ENCODE measurements at places on chromosomes 2 and 18.

DNA sequence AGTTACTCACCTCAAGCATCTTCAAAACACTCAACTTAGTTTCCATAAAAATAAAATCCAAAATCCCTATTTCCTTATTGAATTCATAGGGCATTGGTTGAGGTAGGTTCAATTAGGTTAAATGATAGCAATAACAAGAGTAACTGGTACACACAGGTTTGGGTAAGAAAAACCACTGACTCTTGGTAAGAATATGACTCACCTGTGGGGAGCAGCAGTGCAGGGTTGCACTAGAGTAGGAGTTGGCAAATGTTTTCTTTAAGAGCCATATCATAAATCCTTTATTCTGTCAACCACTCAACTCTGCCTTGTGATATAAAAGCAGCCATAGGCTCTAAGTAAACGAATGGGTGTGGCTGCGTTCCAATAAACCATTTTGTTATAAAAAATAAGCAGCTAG, 71.4 kb upstream of the CDH20 start:
- DNase-seq: no peak

- DNase-seq: peak; percentile 89
Measured at GRCh38 chr2:136327162-136327852, 209.4 kb upstream of the CXCR4 start.

- peak; percentile 41 for DNase-seq
Measured at GRCh38 chr18:77147418-77147852, 14.9 kb upstream of the MBP start.

DNA sequence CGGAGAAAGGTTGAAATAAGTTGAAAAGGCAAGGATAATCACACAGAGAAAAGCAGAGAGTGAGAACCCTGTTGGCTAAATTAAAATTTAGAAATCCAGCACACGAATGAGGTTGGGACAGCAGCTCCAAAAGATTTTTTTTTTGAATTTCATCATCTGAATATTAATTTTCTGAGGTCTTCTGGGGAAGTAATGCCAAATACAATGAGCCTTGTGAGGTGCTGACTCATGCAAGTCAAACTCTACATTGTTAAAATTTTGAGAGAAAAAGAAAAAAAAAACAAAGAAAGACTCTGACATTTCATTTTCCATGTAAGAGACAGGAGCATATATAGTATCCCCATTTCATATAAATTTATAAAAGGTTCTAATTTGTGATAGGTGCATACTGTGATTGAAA, 614.2 kb upstream of the CDH2 start:
- no peak for DNase-seq

GRCh38 chr2:168178520-168179324, 68.7 kb downstream of the STK39 start:
- DNase-seq: no peak

DNA sequence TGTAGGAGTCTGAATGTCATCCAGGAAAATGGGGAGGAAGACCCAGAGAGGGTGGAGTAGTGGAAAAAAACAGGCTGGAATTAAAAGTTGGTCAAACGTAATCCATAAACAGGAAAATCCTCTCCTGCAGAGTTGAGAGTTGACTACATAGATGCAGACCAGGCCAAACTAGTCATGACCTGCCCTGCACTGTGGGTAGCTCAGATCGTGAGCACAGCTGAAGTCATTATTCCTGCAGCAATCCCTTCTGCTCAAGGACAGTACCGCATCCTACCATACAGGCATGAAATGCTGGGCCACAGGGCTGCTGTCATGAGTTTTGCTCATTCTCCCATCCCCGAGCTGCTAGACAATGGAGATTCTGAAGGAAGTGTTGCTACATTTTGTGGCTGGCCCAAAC, 352.2 kb downstream of the EN1 start:
- DNase-seq: no peak

- no peak for DNase-seq
Measured at GRCh38 chr2:14306268-14306861, 326.2 kb upstream of the LRATD1 start.

DNA sequence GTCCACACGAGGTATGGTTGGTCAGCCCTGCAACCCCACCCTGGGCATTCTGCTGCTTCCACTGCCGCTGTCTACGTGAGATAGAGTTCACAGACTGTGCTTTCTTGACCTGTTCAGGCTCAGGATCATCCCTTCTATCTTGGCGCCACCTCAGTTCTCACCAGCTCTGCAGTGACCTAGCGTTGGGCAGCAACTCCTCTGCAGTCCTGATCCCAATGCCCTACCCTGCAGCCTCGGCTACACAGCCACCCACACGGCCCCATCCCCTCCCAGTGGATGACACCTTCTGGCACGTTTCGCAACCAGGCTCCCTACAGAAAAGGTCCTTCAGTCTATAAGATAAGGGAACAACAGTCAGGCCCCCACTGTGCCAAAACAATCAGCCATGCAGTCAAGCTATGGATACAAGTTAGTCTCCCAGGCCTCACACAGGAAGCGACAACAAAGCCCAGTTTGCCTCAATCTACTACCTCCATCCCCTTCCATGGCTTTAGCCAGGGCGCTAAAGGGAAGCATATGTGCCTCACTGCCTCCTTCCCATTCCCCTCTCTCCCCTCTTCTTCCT, 317.9 kb upstream of the PKDCC start:
- DNase-seq: no peak

GRCh38 chr2:176130147-176130956, 847 bp downstream of the HOXD8 start:
- DNase-seq: no peak
